ENCODE measurements at places on chromosomes 11 and 22.

- DNase-seq: no peak
These were observed 868 bp upstream of the MYEOV start for GRCh38 chr11:69293087-69293486.

GRCh38 chr11:118048472-118049370 lies 28.2 kb upstream of the TMPRSS4 start:
- no peak for DNase-seq

DNA sequence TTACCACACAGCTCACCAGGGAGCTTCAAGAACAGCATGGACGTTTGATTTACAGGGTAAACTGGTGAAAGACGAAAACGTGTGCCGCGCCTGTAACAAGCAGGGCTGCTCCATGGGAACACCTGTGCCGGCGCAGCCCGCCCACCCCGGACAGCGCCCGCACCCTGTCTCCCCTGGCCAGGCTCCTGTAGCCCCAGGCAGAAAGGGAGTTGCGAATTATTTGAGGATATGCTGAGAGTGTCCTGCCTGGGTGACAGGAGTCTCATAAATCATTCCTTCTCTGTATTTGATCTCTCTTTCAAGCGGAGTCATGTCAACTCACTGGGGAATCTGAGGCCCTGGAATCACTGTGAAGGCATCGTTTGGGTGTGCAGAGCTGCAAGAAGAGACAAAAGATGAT lies 804.3 kb downstream of the OPCML start:
- DNase-seq: no peak

GRCh38 chr11:59680287-59681154 lies 11.7 kb upstream of the PATL1 start:
- peak; percentile 56 for DNase-seq

- DNase-seq: no peak
These were observed 17.1 kb upstream of the SYVN1 start for GRCh38 chr11:65151331-65151899.

DNA sequence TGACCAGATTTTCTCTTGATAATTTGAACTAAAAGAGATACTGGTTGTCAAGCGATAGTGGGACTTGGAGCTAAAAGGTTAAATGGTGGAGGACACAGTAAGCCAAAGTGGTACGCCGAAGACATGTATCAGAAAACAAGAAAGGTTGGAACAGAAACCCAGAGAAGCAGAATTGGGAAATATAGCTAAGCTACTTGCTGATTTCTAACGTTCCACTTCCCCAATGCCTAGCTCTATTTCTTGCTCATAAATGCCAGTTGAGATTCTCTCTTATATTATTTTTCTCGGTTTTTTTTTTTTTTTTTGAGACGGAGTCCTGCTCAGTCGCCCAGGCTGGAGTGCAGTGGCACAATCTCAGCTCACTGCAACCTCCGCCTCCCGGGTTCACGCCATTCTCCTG lies 12.7 kb downstream of the TMEM41B start:
- DNase-seq: no peak

Data from A172 (cell line).